ENCODE measurements at places on chromosomes 6 and 20.
A peak's percentile ranks its signal among the peaks of the same experiment; 100 is the strongest.

- no peak for DNase-seq
These were observed 562.7 kb downstream of the RFPL4B start for GRCh38 chr6:112909781-112910180.

DNA sequence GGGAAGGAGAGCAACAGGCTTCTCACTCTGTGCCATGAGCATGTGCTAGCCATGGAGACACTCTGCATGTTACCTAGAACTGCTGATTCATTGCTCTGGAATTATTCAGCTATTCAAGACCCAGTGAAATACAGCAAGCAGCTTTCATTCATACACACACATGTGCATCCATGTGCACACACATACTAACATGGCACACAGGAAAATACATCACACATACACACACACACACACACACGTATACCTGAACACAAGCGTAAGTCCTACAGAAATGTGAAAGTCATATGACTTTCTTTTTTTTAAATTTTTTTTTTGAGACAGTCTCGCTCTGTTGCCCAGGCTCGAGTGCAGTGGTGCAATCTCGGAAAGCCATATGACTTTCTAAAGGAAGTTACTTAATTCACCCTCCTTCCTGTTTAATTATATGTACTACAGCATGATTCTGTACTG is 108.2 kb upstream of the NFATC2 start:
- peak; percentile 94 for DNase-seq

DNA sequence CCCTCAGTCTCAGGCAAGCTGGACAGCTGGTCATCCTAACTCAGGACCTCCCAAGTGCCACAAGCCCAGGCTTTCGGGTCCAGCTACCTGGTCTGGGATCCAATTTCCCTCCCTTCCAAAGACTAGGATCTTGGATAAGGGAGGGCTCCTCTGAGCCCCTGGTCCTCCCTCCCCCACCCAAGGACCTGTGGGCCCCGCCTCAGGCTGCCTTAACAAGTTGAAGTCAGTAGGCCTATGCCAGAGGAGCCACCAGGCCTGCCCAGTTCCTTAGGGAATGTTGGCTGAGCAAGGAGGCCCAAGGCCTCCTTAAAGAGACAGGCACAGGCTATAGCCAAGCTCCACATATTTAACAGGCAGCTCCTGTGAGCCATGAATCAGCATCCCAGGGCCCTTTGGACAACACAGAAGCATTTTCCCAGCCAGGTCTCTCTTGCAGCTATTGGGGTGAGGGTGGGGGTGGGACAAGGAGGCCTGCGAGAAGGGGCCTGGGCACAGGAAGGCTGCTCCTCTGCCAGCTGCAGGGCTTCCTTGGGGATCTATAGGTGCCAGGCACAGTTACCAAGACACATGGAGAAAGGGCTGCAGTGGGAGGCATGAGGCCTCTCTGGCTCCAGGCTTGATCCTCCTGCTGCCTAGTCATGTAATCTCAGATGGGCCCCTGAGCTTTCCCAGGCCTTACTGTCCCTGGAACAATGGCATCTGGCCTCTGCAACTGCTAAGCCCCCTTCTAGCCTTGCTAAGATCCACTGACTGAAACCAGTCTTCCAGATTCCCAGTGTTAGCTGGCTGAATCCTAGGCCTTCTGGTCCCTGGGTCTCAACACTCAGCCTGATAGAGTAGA is 27.4 kb upstream of the NOL4L start:
- no peak for DNase-seq

GRCh38 chr6:45557454-45557853 is 179.7 kb upstream of the SUPT3H start:
- DNase-seq, result no peak

GRCh38 chr20:12594410-12595088 is 414.2 kb upstream of the SPTLC3 start:
- DNase-seq, result no peak

- no peak for DNase-seq
These were observed 100.0 kb upstream of the NEDD9 start for GRCh38 chr6:11332463-11332862.

Data from GF-D8 (cell line).